ENCODE measurements at places on chromosomes 7 and 10.

- no peak for DNase-seq
Measured at GRCh38 chr7:26616235-26616634, 248.2 kb downstream of the SKAP2 start.

DNA sequence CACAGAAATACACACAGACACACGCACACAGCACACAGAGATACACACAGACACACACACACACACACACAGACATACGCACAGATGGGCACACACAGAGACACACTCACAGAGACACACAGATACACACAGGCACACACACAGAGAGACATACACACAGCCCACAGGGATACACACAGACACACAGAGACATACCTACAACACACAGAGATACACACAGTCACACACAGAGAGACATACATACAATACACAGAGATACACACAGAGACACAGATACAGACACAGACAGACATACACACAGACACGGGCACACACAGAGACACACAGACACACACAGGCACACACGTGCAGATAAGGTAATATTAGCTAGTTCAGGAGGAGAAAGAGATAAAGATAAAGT lies 76.9 kb downstream of the EGFR start:
- no peak for DNase-seq

DNA sequence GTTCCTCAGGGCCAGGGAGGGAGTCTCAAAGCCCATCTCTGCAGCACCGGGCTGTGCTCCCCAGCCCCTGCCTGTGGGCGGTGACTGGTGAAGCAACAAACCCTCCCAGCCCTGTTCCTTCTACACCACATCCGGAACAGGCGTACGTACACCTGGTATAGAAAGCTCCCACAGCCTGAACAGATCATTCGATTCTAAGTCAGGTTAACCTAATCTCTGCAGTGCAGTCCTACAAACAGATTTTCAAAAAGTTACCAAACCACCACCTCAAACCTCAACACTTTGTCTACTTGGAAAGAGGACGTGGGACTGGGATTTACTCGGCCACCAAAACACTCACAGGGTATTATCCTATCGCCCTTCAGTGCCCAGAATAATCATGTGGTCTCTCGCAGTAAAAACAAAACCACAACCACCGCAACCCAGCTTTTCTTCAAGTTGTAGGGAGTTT lies 238.4 kb downstream of the DIP2C start:
- no peak for DNase-seq

DNA sequence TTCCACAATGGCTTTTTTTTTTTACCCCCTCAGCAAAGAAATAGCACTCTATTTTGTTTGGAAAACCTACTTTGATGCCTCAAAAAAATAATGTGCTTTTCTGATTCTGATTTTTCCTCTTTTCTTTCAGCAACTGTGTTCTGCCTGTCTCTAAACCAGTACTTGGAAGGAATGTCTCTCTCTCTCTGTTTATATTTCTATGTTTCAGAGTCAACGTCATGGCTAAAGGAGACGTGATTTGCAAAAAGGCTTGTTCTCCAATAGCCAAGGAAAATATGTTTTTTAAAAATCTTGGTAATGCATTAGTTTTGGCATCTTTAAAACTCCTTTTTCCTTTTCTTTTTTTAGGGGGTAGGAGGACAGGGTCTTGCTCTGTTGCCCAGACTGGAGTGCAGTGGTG lies 56.0 kb upstream of the SDK1 start:
- no peak for DNase-seq

- no peak for DNase-seq
Measured at GRCh38 chr10:52128056-52128683, 185.9 kb upstream of the DKK1 start.
